ENCODE measurements at places on chromosomes 16 and 17.

DNA sequence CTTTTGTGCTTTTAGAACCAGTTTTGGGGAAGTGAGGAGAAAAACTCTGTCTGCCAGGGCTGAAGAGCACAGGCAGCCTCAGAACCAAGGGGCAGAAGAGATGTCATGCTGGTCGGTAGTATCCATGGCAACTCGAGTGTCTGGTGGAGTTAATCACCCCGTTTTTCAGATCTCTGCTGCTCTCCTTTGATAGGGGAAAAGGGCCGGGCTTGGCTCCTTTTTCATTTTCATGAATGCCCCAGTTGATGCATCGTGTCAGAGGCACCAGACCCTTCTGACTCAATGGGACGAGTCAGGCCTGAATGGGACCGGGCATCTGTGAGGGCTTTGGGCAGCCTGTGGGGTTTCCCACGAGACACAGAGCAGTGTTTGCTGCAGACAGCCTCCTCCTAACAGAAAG is 304.6 kb downstream of the ABCC12 start:
- no peak for DNase-seq

- no peak for DNase-seq
Measured at GRCh38 chr16:80330150-80330549, 210.6 kb upstream of the DYNLRB2 start.

GRCh38 chr17:28216528-28216927 is 102.5 kb upstream of the TMEM97 start:
- peak; percentile 50 for DNase-seq

DNA sequence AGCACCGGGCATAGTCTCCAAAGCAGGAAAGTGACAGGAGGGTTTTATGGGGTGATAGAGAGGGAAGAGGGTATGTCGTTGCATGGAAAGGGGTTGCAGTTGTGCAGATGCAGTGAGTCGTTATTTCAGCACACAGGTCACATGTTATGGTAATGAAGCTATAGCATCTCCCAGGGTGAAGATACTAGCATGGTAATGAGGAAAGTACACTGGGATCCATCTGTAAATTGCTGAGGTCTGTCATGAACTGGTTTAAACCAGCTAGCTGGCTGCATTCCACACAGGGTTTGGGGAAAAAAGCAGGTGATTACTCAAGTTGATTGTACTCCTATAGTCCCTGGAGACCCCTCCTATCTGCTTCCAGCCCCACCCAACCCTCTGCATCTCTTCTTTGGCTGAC is 11.7 kb downstream of the COX11 start:
- no peak for DNase-seq

GRCh38 chr16:4679850-4680636 is 13.3 kb upstream of the NUDT16L1 start:
- DNase-seq, result peak; percentile 88

DNA sequence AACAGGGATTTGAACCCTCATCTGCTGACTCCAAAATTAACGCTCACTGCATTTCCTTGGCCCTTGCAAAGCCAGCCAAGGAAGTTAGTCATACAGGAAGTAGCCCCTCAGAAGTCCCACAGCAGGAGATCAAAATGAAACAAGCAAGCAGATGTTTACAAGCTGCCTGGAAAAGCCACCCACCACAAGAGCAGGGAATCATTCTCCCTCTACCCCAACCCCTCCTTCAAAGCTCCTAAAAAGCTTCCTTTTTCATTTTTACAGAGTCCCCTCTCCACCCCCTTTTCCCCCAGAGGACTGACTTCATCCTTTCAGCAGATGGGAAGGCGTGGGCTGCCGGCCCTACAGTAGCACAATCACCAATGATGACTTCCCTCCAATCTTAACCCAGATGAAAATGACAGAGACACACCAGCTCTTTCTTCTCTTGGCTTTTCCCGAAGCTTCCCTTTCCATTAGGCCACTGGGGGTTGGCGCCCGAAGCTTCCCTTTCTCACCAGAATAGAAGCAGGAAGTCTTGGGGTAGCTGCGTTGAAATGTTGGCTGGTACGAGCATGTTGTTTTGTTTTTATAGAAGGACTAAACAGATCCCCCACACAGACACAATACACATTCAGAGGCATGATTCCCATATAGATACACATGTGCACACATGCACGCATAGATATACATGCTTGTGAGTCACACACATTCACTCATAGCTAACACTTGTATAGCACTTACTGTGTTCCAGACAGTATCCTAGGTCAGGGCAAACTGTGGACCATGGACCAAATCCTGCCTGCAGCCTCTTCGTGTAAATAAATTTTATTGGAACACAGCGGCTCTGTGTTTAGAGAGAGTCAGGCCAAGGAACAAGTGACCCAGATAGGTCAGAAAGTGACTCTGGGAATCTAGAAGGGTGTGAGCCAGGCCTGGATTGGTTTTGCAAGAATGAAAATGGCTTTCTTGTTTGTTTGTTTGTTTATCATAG is 17.4 kb downstream of the ITPRIPL2 start:
- peak; percentile 98 for DNase-seq

DNA sequence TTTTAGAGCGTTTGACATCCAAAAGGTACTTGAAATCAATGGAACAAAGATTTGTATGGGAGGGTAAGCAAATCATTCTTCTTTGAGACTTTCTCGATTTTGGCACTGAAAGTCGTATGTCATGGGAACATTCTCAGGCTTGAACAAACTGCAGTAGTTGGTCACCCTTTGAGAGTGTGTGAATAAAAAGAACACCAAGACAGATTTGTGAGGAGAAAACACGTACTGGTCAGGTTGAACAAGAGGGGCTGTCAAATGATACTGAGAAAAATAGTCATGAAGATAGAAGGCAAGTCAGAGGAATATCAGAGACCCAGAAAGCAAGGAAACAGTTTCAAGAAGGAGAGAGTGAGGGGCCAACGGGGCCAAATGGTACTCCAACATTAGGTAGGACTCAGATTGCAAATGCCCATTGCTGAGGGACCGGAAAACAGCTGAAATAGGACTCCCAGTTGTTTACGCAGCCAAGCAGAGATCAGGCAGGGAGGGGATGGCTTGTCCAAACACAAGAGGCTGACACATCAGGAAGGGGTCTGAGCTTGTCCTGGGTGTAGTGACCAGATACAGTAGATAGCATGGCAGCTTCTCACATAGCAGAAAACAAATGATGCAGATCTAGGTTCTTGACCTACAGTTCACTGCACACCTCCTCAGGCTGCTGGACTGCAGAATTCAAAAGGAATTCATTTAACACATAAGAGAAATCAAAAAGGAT is 74.5 kb upstream of the MYOCD start:
- DNase-seq, result no peak

GRCh38 chr17:42276359-42276608 is at the start of gene STAT5B:
TSS of gene STAT5B (minus strand) at chr17:42276391. CDS start at chr17:42232127, 44,264 bp downstream.
- DNase-seq, result peak; percentile 84

GRCh38 chr16:81067166-81067565 is 9.9 kb downstream of the C16orf46 start:
- DNase-seq, result no peak

GRCh38 chr17:81962499-81963441 is 1.8 kb upstream of the NOTUM start:
- no peak for DNase-seq

- no peak for DNase-seq
Measured at GRCh38 chr17:58533616-58534188, 19.3 kb upstream of the MTMR4 start.

DNA sequence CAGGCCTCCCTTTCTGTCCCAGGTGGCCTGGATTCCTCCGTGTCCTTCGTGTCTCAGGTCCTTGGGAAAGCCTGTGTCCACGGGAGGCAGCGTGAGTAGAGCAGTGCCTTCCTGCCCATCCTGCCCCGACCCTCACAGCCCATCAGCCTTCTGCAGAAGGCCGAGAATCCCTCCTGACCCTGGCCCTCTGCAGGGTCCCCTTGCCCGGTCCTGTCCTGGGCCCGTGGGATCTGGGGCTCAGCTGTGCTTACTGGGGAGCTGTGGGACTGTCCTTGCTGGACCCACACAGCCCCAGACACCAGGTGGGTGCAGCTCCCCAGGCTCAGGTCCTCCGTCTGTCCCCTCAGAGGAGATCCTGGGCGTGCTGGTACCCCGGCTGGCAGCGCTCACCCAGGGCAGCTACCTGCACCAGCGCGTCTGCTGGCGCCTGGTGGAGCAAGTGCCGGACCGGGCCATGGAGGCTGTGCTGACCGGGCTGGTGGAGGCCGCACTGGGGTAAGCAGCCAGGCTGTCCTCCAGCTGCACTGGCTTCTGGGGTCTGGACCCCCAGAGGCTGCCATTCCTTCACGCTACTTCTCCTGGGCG is 3.9 kb downstream of the TELO2 start:
- no peak for DNase-seq

DNA sequence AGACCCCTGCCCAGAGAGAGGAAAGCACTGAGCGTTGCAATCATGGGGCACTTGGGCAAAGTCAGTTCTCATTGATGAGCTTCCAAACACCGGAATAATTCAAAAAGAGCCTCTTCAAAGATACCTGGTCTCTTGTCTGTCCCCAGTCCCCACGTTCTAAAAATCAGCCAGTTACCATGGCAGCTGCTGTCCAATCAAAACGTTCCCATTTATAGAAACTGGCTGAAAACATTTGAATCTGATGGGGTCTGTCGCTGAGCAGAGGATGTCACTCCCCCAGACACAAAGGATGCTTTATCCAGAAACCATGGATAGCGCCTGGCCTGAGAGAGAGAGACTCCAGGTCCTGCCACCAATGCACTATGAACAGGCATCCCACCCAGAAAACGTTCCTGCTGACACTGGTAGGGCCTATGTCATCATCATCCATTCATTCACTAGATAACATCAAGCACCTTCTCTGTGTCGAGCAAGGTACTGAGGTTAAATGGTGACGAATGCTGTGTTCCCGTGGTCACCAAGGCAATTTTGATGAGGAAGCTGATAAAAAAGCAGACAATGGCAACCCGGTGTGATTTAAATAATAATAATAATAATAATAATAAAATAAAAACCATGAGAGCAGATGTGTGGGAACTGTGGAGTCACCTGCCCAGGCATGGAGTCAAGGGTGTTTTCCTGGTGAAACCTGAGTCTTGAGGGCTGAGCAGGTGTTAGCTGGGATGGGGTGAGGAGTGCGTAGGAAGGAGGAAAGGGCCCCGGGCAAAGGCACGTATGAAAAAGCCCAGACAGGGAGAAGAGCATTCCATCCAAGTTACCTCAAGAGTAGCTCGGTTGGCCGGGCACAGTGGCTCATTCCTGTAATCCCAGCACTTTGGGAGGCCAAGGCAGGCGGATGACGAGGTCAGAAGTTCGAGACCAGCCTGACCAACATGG is 19.0 kb upstream of the CALB2 start:
- DNase-seq, result no peak

- DNase-seq, result no peak
Measured at GRCh38 chr16:4461250-4462085, 13.0 kb downstream of the NMRAL1 start.

- no peak for DNase-seq
Measured at GRCh38 chr16:66508248-66508913, 41.5 kb downstream of the TK2 start.

- DNase-seq, result no peak
Measured at GRCh38 chr16:84979516-84979915, 31.8 kb downstream of the ZDHHC7 start.

DNA sequence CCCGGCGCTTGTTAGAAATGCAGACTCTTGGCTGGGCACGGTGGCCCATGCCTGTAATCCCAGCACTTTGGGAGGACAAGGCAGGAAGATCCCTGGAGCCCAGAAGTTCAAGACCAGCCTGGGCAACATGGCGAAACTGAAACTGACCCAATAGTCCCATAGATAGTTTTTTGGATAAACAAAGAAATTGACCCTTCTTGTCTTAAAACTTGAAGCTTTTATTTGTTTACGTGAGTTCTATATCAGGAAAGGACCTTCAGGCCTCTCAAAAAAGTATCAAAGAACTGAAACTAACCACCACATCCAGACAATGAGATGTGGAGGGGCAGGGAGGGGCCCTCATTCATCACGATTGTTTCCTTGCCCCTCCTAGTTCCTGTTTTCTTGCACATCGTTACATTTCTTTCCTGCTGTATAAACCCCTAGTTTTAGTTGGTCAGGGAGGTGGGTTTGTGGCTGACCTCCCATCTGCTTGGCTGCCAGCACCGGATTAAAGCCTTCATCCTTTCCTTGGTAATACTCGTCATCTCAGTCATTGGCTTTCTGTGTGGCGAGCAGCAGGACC is 29.9 kb upstream of the PRM1 start:
- peak; percentile 79 for DNase-seq

GRCh38 chr17:76432004-76432403 is 20.9 kb downstream of the UBE2O start:
- DNase-seq, result no peak

GRCh38 chr17:4836221-4836620 is 3.1 kb downstream of the MINK1 start:
- DNase-seq, result no peak

GRCh38 chr17:31580706-31581490 is 189.4 kb downstream of the RAB11FIP4 start:
- peak; percentile 96 for DNase-seq

- DNase-seq, result no peak
Measured at GRCh38 chr17:65562206-65562531, 721 bp upstream of the AXIN2 start.

DNA sequence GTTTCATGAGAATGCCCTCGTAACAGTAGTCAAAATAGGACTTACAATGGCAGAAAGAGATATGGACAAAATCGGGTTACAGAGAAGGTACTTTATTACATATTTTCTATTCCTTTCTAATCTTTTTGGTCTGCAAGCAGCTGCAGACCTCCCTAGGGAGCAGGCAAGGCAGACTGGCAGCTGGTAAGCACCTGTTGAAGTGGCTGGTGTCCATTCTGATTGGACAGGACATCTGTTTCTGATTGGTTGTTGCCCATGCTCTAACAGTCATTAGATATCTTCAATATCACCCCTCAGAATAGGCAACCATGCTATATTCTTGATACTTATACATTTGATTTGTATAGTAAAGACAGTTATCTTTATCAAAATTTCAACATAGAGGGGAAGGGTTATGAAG is 606.3 kb downstream of the KCNJ2 start:
- no peak for DNase-seq

DNA sequence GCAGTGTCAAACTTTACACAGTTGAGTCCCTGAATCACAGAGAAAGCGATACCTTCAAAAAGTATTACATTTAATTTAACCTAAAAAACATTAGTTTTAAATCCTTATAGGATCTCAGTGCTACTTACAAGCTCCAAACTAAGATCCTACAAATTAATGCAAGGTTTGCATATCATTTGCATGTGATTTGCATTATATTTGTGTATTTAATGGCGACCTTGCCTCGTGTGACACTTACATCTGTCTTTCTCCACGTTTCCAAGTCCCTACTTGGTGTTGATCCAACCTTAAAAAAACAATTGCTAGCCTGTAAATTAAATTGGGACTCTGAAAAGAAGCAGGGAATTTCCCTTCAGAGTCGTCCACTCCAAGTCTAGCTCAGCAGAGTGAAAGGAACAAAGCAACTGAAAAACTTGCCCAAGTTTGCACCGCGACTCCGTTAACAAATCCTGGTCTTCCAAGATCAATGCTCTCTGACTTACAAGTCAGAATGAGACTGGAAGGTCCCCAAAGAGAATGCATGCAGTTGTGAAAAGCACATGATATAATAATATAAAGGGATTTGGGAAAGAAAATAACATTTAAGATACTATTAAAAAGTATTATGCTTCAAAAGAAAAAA is 739 bp upstream of the FAM117A start:
- no peak for DNase-seq

DNA sequence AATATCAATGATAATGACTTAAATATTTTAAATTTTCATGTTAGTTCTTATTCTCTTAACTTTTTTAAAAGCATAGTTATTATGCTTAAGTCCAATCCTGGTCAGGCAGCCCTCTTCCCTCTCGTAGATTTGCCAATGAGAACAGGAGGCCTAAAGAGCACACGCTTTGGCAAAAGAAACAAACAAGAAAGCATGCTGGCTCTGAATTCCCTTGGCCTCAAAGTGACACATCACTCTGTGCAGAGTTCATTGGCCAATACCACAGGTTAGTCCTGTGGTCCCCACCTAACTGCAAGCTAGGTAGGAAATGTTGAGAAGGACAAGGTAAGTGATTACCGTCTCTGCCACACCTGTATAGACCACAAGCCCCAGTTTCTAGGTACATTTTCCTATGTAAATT is 61.5 kb downstream of the MYO1D start:
- DNase-seq, result no peak

Measured in suppressor macrophage treated with lipopolysaccharide for 4 hours (primary cell).